ENCODE measurements at places on chromosomes 2 and 18.

DNA sequence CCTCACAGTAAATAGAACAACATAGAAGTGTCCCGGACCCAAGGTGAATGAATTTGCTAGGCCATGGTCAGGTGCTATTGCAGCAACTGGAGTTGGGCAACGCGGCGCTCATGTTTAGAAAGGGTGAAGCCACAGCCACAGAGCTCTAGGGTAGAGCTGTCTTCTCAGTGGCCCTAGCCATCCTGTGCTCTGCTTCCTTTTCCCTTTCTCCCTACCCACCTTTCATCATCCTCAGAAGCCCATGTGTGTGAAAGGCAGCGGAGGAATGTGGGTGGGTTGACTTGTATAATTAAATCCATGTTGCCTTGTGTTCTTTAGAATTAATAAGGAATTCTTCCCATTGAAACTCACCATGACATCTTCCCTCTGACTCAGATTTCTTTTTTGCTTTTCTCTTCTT is 336.7 kb downstream of the OSR1 start:
- DNase-seq = no peak

GRCh38 chr18:75369026-75369721 is 58.3 kb downstream of the SMIM21 start:
- no peak for DNase-seq

GRCh38 chr2:119222863-119223520 is 642 bp upstream of the STEAP3 start:
- no peak for DNase-seq

GRCh38 chr18:23701017-23701416 is 11.8 kb downstream of the LAMA3 start:
- DNase-seq = no peak

DNA sequence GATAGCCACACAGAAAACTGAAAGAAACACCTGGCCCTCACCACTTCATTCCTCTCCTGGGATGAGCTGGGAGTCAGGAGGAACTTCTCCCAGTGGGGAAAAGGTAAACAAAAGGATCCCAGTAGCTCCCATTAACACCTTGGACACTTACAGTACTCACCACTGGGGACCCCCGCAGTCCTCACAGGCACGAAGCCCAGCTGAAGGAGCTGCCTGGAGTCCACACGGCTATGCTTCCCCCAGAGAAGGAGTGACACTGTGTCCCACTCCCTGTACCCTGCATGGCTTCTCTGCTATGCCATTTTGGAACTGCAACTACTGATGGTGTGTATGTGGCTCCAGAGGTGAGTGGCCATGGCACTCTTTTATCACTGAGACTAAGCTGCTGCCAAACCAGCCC is 1565.1 kb downstream of the LRP1B start:
- DNase-seq = no peak

DNA sequence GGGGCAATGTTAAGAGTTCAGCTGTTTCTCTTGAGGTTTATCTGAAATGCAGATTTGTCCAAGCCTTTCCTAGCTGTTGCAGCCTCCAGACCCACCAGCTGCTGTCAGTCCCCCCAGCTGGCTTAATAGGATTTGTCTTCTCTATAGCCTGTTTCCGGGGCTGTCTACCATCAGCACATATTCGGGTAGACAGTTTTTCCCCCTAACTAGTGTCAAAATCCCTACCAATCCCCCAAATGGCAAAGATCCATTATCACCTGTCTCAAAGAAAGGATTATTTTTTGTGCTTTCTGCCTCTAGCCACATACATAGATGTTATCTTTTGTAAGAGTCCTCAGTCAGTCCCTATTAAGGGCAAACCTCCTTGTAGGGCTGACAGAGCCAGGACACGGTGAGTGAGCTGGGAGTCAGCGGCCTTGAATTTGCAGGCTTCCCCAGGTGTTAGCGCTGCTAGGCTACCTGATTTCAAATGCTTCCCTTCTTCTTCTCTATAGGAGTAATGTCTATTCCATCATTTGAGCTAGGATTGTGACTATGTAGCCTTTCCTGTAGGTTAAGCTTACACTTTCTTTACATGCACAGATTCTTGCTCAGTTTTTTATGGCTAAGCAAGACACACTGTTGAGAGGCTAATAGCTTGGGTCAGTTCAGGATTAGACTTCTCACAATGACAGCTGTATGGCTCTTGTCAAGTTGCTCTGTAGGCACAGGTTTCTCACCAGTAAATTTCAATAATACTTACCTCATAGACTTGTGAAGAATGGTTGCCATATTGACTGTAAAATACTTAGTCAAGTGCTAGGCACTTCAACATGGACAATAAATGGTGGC is 171.1 kb upstream of the UNC80 start:
- DNase-seq = no peak

DNA sequence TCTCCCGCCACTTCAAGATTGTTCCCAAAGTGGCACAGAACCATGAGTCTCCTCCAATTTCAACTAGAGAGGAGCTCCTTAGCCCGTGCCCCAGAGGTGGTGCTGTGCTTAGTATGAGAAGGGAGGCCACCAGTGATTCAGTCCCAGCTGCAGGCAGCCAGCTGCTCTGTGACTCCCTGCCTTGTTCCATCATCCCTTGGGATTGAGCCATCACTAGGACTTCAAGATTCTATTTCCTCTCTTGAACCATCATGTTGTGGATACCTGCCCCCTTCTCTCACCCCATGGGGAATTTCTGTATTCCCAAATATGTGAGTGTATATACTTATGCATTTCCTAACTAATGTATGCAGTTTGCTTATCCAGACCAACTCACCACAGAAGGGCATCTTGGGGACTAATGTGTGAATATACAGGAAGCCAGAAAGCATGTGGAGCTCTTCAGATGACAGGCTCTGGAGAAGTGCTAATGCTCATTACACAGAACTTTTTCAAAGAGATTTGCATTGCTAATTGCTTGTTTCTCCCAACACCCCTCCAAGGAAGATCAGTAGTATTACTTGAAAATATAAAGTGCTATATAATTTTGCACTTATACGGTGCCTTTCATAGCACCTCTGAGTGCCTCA is 111.0 kb upstream of the MAP3K20 start:
- no peak for DNase-seq

DNA sequence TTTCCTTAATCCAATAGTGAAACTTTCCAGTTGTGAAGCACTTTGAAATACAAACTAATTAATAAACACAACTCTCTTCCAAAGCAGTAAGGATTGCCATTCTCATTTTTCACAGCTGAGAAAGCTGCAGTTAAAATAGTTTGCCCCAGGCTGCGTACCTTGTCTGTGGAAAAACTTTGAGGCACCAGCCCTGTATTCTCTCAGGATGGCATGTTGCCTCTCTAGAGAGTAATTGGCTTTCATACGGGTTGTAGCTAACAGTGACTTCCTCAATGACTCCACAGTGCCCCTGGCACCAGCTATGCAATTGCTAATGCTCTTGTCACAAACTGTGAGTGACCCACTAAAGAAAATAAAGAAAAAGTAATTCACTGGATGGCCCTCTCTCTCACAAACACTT is 345.7 kb downstream of the MTX2 start:
- no peak for DNase-seq

DNA sequence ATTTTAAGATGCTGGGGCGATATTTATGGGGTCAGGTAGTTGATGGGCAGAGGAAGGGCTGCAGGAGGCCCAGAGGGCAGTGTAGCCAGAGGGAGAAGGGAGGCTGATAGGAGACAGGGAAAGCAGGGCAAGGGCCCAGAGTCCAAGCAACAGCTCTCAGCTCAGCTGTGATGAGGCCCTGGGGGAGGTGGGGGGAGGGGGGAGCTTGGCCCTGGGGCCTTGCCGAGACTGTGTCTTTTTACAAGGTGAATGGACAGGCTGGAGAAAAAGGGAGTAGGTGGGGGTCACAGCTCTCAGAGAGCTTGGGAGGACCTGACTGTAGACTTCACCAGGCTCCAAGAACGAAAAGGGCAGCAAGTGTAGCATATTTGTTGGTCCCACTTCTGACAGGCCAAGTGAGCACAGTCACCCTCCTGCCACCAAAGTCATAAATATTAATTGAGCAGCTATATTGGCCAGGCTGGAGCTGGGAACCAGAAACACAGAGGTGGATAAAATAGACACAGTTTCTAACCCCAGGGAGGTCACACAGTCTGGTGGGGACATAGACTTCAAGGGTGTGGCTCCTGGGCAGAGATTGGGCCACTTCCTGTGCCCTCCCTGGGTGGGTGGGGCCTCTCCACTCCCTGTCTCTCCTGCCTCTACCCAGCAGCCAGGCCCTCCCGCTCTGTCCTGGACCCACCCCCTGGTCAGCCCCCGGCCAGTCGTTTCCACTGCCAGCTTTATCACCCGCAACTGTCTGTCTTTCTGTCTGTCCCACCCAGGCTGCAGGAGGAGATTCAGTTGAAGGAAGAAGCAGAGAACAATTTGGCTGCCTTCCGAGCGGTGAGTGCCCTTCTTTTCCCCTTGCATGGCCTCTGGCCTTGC is 1.4 kb downstream of the DES start:
- no peak for DNase-seq

- DNase-seq = no peak
Measured at GRCh38 chr2:182281276-182281675, 145.6 kb downstream of the PDE1A start.

DNA sequence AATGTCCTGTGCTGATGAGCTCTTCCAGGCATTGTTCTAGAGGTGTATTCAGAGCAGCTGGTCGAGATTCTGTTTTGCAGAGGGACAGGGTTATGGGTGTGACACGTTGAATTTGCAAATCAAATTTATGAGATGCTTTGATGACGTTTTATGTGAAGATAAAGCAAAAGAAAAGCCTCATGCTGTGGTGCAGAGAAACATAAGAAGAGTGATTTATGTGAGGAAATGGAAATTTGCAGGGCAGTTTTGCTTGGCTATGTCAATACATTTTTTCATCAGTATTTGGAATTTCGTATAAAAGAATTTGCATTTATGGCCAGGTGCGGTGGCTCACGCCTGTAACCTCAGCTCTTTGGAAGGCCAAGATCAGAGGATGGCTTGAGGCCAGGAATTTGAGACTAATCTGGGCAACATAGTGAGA is 36.4 kb downstream of the TSN start:
- DNase-seq = no peak

DNA sequence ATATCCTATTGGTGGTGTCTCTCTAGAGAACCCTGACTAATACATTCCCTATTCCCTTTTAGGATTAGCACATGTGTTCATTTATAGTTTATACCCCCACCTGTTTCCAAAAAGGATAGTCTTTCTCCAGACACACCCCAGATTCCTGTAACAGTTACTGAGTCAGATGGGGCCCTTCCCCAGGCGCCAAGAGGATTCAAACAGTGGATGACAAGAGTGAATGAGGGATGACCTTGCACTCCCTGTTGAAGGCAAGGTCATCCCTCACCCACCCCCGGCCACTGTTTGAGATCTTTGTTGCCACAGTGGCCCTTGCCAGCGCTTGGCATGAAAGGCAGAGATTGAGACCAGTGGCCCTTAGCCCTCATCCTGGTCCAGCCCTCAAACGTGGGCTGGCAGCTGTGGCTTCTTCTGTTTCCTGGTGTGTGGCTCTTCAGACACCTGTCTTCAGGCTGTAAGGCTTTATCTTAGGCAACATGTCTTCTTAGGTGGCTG is 15.3 kb upstream of the REEP1 start:
- DNase-seq = no peak

- no peak for DNase-seq
Measured at GRCh38 chr2:15527074-15527739, 33.9 kb downstream of the NBAS start.

- DNase-seq = no peak
Measured at GRCh38 chr2:45498661-45499550, 112.2 kb downstream of the SRBD1 start.

DNA sequence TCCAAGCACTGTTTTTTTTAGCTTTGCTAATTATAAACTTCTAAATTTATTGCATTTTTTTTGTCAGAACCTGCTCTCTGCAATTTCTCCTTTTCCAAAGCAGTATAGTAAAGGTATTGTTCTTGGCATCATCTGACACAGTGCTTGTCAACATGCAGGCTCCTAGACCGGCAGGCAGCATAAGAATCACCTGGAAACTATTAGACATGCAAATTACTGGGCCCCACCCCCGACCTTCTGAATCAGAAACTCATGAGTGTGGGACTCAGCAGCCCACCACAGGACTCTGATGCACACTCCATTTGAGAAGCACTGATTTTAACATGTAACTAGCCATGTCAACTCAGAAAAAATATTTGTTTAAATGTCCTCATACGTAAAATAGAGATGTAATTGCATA is 551.1 kb upstream of the CELF4 start:
- DNase-seq = no peak

GRCh38 chr2:64837116-64837731 is 152.0 kb upstream of the SLC1A4 start:
- DNase-seq = no peak

- no peak for DNase-seq
Measured at GRCh38 chr2:135685361-135685760, 56.3 kb upstream of the UBXN4 start.

- no peak for DNase-seq
Measured at GRCh38 chr2:216664593-216665034, 30.7 kb downstream of the IGFBP5 start.

DNA sequence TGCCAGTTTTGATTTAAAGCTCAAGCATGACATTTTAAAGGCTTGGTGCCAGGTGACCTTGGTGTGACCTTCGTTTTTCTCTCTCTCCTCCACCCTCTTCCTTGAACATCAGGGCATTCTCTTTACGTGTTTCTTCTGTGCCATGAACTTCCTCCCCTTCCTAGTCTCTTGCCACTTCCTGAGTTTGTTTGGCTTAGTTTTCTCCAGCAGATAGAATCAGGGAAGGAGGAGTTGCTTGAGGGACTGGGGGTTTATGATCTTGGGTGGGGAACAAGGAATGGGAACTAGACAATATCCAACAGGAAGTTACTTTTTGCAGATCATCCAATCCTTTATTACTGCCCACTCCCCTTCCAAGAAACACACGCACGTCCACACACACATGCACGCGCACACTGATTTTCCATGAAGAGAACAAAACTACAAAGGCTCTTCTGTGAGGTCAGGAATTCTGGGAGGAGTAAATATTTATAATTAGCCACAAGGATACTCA is 210.6 kb upstream of the EPAS1 start:
- no peak for DNase-seq

DNA sequence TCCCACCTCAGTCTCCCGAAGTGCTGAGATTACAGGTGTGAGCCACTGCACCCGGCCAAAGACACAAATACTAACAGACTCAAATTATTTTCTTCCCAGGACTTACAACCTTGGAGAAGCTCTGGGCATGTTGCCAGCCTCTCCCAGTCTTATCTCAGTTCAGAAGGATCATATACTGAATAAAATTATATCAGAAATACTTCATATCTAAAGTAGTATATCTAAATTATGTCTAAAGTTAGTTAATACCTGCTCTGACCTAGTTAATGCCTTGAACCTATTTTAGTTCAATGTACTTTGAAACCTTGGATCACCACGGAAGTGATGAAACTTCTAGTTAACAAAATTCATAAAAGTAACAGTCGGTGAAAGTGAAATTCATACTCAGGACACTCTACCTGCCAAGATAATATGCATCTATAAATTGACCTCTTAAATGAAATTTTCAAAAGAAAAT is 34.4 kb upstream of the CYBRD1 start:
- no peak for DNase-seq

DNA sequence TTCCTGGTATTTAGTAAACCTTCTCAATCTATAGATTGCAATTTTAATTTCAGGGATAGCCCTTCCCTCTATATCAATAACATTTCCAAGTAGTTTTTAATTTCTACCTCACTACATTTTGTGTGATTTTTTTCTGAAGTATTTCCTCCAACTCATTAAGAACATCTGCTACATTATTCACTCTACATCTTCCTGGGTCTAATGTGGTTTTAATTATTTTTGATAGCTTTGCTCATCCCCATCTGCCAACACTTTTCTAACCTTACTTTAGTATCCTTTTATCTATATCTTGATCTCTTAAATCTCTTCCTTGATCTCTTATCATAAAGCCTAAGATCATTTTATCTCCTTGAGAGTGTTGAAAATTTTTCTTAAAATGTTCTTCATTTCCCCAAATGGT is 278.3 kb upstream of the CYP26B1 start:
- DNase-seq = no peak
